GM13976 (cell line): ENCODE measurements at places on chromosomes 16 and 17.

GRCh38 chr16:81094771-81095251 is 1.4 kb downstream of the GCSH start:
- DNase-seq: no peak

GRCh38 chr17:33121756-33122155 is 130.1 kb downstream of the SPACA3 start:
- DNase-seq: no peak

DNA sequence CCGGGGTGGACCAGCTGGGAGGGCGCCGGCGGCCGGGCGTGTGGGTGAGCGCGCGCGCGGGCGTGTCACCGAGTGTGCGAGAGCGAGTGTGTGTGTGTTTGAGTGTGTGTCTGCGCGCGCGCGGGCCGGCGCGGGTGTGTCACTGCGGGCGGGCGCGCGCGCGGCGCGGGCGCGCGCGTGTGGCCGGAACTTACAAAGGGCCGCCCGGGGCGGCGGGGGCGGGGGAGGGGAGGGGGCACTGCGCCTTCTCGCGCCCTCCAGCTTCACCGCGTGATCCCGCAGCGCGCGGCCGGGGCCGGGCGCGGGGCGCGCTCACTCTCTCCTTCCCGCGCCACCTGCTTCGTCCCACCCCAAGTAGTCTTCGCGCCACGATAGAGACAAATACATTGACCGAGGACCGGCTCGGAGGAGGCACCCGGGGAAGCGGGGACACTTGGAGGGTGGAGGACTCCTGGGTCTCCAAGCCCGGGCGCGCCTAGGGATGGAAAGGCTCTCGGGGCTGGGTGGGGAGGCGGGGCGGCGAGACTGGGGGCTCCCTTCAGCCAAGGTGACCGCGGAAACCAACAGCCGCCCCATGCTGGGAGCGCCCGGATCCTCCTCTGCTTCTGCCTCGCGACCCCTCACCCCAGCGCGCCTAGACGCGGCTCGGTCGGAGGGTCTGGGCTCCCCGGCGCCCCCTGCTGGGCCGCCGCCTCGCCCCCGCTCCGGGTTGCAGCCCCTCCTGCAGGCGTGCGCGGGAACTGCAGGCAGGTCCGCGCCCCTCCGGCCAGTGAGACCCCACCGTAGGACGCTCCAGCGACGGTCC is at the start of gene SRCIN1:
Gene SRCIN1, minus strand, starts transcription at position 112 of the 805 bp plus-strand sequence. CDS start 247 bp downstream, outside the sequence.
- DNase-seq: peak; percentile 82

- DNase-seq: no peak
Observed at GRCh38 chr16:29809850-29810698, 1.9 kb upstream of the PRRT2 start.

DNA sequence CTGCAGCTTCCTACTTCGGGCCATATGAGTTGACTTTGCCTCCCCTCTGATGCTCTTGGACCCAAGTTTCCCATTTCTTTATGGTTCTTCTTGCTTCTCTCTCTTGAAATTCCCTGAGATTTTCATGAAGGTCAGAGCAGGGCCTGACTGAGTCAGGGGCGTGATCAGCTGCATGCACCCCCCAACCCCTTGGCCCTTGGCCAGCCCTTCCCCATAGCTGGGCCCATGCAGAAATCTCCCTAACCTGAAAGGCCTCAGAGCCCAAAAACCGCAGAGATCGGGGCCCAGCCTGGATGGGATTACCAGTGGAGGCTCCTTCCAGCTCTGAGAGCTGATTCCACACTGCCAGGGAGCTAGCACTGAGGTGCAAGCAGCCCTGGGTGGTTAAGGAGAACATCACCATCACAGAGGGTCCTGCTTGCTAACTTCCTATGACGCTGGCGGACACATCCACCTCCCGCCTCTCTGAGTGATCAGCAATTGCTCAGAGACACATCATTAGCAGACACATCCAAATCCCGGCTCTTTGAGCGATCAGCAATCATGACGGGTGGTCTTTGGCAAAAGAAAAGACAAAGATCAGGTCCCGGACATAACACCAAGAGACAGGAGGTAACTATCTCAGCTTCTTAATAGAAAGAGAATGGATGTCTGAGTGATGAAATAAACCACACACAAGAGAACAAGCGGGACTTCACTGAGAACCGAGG is 161.5 kb downstream of the C16orf78 start:
- no peak for DNase-seq

GRCh38 chr16:19737306-19738038 is 19.4 kb downstream of the IQCK start:
- no peak for DNase-seq

DNA sequence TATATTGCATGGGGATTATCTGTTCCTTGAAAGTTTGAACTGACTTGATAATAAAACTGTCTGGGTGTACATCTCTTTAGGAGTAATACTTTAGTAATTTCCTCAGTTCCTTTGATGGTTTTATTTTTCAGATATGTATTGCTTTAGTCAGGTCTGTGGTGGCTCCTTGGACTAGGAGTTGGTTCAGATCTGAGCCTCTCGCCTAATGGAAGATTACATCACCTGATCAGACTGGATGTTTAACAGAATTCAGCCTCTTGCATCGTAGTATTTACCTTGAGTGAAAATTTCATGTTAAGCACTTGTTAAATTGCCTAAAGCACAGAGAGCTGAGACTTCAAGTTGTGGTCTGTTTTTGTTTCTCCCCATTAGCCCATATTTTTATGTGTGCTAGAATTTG is 267.3 kb downstream of the MAP2K4 start:
- DNase-seq: no peak

GRCh38 chr16:907842-908241 is 62.9 kb downstream of the LMF1 start:
- no peak for DNase-seq

GRCh38 chr16:78574571-78574970 is 475.1 kb downstream of the WWOX start:
- no peak for DNase-seq

- DNase-seq: peak; percentile 86
Observed at GRCh38 chr17:83119987-83120864, 40.8 kb downstream of the METRNL start.

DNA sequence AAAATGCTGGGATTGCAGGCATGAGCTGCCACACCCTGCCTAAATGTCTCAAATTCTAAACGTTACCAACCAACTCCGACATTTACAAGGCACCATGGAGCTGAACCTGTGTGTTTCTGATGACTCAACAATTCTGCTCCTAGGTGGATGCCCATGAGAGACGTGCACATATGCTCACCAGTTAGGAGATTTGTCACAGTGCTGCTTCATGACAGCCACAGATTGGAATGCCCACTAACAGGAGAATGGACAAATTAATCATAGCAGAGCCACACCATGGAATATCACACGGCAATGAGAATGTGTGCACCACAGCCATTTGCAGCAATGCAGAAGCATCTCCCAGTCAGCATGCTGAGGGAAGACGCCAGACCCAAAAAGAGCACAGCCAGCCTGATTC is 8.0 kb upstream of the KCNG4 start:
- no peak for DNase-seq

DNA sequence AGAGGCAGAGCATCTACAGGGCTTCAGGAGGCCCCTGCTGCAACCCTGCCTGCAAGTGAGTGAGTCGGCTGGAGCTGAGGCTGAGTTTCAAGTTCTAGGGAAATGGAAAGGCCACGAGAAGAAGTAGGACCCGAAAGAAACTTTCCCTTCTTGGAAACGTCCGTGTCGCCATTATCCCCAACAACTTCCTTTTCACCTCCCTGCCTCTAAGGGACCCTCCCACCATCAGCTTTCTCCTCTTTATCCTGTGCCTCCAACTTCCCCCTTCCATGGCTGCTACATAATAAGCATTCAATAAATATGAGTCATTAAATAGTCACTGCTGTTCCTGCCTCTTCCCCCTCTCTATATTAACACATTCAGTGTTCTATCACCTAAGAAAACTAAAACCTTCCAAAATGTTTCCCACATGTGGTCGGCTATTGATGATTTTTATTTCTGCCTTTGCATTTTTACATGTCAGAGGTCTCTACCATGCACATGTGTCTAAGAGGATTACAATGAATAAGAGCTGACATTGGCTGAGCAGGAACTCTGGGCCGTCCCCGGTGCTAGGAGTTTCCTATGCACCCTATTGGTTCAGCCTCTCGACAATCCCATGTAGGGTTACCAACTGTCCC is 115.9 kb upstream of the TNRC6C start:
- DNase-seq: no peak

GRCh38 chr17:81445642-81446503 is 50.6 kb downstream of the BAHCC1 start:
- DNase-seq: no peak

- DNase-seq: no peak
Observed at GRCh38 chr17:10051112-10051511, 146.0 kb upstream of the RCVRN start.

DNA sequence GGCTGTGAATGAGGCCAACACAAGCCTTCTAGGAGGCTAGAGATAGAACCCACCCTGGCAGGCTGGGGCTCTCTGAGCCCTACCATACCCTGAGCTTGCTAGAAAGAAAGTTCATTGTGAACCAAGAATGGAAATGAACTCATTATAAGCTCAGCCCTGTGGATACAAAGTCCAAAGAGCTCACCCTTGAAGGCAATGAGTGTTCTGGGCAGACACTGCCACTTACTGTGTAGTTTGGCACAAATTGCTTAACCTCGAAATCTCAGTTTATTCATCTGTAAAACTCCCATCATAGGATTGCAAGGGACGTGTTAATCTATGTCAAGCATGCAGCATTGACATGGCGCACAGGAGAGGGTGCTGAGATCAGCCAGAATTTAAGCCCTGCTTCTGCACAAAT is 5.5 kb downstream of the KDM8 start:
- no peak for DNase-seq

- DNase-seq: no peak
Observed at GRCh38 chr17:76056882-76057281, 15.4 kb downstream of the SRP68 start.

- DNase-seq: no peak
Observed at GRCh38 chr16:7090628-7091115, 242.0 kb upstream of the RBFOX1 start.

DNA sequence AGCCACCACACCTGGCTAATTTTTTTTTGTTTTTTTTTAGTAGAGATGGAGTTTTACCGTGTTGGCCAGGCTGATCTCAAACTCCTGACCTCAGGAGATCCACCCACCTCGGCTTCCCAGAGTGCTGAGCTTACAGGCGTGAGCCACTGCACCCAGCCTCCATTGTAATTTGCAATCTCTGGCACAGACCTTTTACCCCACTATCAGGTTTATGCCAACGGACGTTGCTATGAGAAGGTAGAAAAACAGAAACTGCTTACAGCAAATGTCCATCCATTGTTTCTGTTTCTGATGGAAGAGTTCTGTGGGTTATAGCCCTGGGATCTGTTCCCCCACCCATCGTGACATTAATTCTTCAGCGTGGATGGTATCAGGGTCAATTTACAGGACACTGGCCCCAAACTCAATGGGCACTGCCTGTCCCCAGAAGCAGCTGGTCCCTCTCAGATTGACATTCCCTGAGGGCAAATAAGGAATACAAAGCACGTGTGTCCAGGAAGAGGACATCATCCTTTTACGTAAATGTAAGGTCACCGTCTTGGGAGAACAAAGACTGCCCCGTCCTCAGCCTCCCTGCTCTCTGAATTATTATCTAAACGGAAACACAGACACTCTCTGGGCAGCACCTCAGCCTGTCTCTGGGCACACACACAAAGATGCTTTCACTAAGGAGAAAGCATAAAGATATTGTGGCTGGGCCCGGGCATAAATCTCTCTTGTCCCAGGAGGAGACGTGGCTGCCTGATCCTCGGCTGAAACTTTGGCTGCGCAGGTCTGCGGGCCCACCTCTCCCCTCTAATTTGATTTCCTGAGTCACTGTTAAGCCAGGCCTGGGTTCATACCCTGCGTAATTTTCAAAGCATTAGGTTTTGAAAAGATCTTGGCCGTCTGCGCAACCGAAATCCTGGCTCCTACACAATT is 5.2 kb downstream of the KCNG4 start:
- no peak for DNase-seq

DNA sequence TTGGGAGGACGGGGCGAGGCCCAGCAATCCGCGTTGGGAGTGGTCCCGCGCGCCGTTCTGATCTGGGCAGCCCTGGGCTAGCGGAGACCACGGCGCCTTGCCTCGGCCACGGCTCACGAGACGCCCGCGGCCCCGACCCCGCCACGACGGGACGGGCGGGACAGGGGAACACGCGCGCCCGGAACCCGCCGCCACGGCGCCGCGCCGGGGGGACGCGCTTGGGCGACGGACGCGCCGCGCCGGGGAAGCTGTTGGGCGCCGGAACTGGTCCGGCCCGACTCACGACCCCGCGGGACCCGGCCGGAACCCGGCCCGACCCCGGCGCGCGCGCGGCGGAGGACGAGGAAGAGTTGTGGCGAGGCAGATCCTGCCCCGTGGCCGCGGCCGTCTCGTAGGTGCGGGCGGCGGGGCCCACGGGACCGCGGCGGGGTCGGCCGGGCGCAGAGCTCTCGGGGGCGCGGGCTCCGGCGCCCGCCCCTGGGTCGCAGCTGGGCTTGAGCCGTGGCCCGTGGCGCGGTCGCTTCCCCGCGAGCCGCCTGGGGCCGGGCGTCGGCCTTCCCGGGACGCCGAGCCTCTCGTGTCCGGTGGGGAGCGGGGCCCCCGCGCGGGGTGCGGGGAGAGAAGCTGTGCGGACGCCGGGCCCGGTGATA is at the start of gene ACSF3:
Gene ACSF3, plus strand, starts transcription at position 251 of the 650 bp plus-strand sequence. CDS start 6,830 bp downstream, outside the sequence.
- DNase-seq: peak; percentile 92

DNA sequence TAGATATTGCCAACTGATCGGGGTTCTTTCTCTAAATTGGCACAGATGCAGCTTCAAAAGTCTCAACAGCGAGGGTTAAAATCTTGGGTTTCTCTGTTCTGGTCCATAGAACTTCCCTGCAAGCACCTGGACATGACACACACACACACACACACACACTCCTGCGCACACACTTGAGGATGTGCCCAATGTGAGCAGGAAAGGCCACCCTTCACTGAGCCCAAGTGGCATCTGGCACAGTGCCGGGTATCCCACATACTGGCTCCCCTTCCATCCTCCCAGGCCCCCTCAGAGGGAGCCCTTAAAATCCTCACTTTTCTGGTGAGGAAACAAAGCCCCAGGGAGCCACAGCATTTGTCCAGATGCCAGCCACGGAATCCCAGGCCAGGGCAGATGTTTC is 55.5 kb downstream of the ZNF423 start:
- no peak for DNase-seq

- no peak for DNase-seq
Observed at GRCh38 chr16:627454-628239, 3.1 kb upstream of the WFIKKN1 start.

- DNase-seq: no peak
Observed at GRCh38 chr16:11913425-11914079, 2.2 kb downstream of the GSPT1 start.
